ENCODE measurements at places on chromosomes 3 and 15.

DNA sequence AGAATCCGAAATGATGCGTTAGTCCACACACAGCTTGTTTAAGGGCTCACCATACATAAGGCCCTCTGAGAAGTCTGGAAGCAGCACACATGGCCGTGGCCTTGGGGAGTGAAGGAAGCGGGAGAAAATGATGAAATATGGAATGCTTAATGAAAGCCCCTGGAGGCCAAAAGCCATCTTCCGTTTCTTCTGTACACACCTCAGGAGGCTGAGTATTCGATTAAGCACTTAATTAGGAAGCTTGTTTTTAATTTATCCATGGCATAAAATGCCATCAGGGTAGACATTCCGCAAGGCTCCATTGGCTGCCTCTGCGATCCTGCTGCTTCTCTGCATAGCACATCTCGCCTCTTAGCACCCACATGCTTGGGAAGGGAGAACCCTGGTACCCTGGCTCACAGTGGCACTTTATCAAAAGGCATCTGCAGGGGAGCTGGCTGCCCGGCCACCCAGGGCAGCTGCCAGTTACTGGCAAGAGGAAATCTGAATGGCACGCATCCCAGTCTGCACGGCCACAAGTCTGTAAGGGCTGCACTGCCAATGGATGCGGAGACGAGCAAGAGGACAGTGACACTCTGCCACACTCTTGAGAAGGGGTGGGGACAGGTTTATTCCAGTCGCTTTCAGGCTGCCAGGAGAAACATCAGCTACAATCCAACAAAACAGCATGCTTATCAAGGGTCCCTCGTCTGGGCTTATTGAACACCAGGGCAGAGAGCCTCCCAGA is 356.2 kb downstream of the OCA2 start:
- DNase-seq = no peak

- no peak for DNase-seq
Measured at GRCh38 chr3:10205451-10206165, 40.9 kb downstream of the IRAK2 start.

- DNase-seq = no peak
Measured at GRCh38 chr3:8732413-8732812, 1.2 kb upstream of the CAV3 start.

DNA sequence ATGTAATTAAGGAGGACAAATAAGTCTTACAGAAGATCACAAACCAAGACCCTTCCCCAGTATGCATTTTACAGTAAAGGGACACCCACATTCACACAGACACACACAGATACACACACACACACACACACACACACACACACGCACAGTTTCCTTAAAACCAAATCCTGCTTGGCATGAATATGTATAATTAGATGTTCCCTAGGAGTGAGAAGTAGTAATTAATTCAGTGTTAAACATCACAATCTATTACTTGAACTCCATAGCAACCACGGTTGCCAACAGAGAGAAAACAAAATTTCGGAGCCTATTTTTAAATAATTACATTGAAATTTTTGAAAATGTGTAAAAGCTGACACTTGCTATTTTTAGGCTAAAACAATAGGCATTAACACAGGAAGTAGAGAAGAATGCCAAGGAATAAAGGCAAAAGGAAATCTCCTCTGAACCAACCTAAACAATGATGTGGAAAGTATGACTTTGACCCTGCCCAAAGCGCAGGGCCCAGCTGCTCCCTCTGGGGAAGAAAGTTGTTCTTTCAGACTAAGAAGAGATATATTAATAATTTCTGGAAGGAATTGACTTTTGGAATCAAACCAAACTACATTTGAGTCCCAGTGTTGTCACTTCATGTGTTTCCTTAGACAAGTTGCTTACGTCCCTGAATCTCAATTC is 215.3 kb downstream of the CPNE4 start:
- no peak for DNase-seq

DNA sequence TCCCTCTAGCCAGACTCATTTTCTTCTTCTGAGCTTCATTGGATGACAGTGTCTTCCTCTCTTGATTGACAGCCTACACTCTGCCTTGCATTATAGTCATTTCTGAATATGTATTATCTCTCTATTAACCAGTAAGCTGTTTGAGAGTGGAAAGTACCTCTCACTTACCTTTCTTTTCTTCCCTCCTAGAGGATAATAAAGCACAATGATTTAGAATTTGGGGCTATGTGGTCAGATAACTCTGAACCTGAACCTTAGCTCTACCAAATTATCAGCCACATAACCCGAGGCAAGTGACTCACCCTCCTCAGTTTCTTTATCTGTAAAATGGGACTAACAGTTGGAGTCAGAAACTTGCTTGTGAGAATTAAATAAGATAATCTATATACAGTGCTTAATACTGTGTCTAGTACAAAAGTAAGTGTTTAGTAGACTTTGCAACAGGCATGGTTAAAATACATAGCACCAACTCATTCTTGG is 331.8 kb upstream of the TBL1XR1 start:
- DNase-seq = no peak

- no peak for DNase-seq
Measured at GRCh38 chr3:169623971-169624370, 39.5 kb downstream of the MECOM start.

- no peak for DNase-seq
Measured at GRCh38 chr3:165159760-165160421, 36.3 kb downstream of the SLITRK3 start.

DNA sequence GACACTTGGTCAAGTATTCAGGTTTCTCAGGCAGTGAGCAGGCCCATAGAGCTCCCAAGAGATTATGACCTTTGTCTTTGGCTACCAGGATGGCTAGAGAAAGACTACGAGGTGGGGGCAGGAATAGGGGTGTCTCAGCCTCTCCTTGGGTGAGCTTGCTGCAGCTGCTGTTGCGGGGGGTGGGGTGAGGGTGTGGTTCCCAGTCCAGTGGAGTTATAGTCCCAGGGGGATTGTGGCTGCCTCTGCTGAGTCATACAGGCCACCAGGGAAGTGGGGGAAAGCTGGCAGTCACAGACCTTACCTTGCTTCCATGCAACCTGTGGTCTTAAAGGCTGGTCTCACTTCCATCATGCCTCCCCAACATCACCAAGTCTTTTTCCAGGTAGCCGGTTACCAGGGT is 31.7 kb downstream of the ATP2C1 start:
- DNase-seq = no peak

GRCh38 chr3:183159333-183159732 is 3.2 kb downstream of the LAMP3 start:
- no peak for DNase-seq

DNA sequence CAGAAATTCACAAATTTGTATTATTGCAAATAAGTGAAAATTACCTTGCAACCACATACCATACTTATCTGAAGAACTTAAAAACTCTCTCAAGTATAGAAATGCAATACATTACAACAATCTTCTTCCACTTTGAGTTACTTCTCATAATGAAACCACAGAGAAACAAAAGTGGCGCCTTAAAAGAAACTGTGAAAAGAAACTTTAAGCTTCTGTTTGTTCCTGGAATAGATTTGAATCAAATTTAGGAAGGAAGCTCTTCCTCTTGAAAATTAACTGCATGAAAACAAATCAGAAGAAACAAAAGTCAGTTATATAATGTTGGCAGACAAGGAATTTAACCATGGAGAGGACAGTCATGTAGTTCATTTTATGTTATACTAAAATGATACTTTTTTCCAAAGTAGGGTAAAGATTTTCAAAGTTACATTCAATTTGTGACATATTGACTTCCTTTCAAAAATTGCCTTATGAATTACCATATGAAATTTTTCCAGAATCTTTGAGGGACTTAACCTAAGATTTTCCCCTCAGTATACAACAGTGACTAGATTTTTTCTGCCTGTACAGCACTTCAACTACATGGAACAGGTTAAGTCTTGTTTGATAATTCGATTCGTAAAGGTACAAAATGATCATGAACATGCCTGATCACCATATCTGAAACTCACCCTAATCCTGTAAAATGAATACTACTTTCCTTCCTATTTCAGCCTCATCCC is 57.6 kb upstream of the TNFSF10 start:
- DNase-seq = no peak

GRCh38 chr3:111619833-111620232 is 24.7 kb upstream of the ZBED2 start:
- DNase-seq = no peak

DNA sequence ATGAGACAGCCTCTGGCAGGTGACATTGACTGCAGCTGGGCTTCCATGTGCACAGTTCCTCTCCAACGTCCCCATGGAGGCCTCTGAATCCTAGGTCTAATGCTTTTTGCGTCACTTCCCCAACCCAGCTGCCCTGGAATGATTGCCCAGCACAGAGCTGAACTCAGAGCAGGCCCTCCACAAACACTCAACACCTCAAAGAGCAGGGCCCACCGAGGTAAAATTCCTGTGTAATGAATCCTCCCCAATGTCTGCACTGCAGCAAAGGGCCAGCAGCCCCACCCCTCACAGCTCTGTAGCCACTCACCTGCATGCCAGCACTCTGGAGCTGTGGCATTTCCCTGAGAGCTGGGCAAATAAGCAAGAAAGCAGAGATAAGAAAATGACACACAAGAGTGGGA is 42.6 kb upstream of the DUSP7 start:
- DNase-seq = no peak

GRCh38 chr15:25735550-25736384 is 127.4 kb downstream of the ATP10A start:
- DNase-seq = no peak

GRCh38 chr15:69540622-69541021 is 88.0 kb downstream of the RPLP1 start:
- DNase-seq = no peak

- DNase-seq = no peak
Measured at GRCh38 chr3:172213904-172214303, 174.5 kb downstream of the FNDC3B start.

GRCh38 chr15:95016511-95017229 is 785.3 kb downstream of the MCTP2 start:
- no peak for DNase-seq

DNA sequence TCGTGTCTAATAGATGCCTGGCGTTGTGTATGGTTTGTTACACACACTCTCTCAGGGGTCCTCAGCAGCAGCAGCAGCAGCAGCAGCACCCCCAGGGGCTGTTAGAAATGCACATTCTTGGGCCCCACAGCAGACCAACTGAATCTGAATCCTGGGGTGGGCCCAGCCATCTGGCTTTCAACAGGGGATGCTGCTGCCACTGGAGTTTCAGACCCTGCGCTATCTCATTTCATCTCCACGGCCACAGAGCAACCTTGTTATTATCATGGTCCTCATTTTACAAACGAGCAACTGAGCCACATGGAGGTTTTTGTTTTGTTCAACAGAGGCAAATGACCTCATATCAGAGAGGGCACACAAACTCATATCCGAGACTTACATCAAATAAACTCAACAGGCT is 47.7 kb downstream of the MGLL start:
- DNase-seq = no peak

DNA sequence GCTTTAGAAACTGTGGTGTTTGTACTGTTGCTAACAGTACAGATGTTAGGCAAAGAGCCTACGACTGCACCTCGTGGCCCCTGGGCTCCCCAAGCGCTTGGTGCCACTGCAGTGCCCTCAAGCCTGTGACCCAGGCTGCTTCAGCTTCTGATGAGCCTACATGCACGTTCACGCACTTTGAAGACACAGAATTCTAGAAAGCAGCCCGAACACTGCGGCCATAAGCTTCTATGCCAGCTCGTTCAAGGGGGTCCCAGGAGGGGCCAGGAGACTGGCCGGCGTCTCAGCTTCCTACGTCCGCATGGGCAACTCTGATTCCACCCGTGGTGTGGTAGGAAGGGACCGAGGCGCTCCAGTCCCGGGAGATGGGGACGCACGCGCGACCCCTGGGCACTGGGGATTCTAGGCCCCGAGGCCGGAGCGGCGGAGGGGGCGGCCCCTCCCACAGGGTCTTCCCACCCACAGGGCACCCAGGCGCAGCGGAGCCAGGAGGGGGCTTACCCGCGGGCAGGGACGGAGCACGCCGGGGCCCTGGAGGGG is 653 bp downstream of the MYO5C start:
- DNase-seq = no peak

- no peak for DNase-seq
Measured at GRCh38 chr15:68305420-68305871, 27.9 kb downstream of the FEM1B start.

DNA sequence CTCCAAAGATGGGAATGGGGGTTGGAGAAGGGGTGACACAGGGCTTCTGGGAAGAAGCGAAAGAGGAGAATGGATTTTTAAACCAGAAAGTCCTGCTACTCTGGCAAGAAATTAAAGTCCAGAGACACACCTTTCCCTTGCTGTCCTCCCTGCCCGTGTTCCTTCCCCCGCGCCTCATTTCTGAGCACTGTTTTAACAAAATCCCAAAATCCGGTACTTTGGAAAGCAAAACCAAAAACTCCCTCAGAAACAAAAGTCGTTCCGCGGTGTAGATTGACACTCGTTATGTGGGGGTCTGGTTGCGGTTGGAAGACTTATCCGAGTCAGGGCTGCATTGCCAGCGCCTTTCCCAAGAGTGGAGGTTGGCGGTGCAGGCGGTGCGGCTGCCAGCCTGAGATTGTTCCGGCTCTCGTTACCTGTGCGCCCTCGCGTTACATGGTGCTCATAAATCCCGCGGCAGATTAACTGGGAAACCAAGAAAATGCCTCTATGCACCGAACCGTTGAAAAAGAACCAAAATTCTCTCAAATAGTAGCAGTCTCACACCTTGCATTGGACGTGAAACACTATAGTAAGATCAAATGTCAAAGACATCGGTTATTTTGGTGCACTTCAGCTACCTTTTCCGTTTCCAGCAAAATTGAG is 217.7 kb downstream of the MEIS2 start:
- no peak for DNase-seq

DNA sequence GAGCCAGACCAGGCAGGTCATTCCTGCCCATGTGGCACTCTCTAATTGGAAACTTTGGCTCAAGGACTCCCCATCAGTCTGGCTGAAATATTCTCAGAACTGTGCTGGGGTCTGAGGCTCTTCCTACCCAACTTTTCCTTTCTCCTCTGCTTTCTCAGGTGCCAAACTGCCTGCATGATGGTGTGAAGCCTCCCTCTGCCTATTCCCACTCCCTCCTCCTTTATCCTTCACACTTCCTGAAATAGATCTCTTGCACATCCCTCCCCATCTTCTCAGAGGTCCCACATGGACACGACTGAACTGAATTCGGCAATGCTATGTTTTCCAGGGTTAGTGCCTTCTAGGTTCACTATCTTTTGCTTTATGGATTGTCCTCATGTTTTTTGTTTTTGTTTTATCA is 12.5 kb downstream of the LIPH start:
- no peak for DNase-seq

GRCh38 chr3:65596029-65596300 is 442.8 kb downstream of the MAGI1 start:
- DNase-seq = no peak

DNA sequence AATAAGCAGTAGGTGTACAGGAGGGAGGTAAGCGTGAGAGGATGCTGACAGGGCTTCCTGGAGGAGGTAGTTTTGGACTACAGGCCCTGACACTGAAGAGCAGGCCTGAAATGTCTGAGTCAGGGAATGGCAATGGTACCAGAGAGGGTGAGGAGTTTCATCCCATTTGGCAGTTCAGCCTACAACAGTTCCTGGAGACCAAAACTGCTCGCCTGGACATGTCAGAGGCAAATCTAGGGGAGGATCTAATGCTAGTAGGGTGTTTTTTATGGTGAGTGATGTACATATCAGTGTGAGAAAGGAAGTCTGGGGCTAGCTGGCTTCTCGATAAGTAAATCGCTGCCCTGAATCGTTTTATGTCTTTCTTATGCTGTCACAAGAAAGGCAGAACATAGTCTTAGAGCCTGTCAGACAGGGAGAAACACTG is 13.8 kb upstream of the TNFSF10 start:
- DNase-seq = no peak

- DNase-seq = no peak
Measured at GRCh38 chr15:81268881-81269601, 54.9 kb downstream of the STARD5 start.
